H4 (cell line): ENCODE measurements at places on chromosomes 1 and 21.

DNA sequence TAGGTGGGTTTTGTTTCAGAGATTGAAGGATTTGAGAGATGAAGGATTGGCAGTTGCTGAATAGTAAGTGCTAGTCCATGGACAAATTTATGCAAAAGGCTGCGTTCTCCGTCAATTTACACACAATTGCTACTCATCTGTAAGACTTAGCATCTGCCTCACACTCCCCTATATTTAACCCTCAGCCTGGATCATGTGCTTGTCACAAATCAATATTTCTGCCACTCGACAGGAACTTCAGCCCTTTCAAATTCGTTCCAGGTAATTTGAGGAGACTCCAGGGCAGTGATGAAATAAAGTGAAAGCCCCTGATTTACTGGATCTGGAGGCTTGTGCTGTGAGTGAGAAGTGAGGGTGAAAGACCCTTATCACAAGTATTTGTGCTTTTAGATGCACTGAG, 105.6 kb upstream of the UBE2U start:
- no peak for DNase-seq

GRCh38 chr1:41592451-41593125, 108.1 kb upstream of the EDN2 start:
- DNase-seq = no peak

GRCh38 chr1:232062967-232063366, 436.4 kb downstream of the DISC1 start:
- no peak for DNase-seq

DNA sequence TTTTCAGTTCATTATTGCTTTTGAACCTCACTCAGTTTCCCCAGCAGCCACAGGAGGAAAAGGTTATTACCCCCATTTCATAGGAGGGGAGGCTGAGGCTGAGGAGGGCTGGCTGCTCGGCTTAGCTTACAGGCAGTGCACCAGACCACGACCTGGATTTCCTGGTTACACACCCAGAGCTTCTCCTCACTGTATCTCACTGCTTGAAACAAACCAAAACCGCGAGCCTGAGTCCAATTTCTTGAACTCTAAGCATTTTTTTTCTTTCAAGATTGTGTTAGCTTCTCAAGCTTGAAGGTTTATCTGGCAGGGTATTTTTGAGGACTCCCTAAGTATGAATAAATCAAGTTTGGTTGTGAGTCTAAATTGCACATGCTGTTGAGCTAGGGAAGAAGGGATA, 188.9 kb upstream of the EDN2 start:
- DNase-seq = no peak

- no peak for DNase-seq
Measured at GRCh38 chr1:178092878-178093493, 918 bp upstream of the RASAL2 start.

DNA sequence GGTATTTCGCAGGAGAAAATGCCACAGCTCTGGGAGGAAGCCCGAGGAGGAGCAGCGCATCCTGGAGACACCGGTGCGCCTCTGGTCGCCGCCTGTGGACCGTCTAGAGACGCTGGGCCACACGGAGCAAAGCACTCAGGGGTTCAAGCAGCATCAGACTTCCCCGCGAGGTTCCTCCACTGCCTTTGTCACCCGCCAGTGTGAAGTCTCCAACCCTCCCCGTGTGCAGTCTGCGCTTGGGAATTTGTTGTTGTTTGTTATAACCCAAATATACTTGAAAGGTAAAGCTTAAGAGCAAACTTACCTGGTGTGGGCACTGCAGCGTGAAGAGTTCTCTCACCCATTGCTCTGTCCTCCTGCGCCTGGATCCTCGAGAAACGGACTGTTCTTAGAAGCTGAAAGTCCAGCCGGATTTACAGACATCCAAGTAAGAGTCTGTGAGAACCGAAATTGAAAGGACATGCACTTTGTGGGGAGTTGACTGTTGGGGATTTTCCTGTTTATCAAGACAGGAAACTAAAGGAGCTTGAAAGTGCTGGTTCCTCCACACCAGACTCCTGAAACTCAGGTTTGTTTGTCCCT, at the start of gene GBP4:
Gene GBP4 (minus strand): TSS at position 452 of the 582 bp plus-strand sequence. CDS start 108 bp downstream, at position 344.
- peak; percentile 11 for DNase-seq

DNA sequence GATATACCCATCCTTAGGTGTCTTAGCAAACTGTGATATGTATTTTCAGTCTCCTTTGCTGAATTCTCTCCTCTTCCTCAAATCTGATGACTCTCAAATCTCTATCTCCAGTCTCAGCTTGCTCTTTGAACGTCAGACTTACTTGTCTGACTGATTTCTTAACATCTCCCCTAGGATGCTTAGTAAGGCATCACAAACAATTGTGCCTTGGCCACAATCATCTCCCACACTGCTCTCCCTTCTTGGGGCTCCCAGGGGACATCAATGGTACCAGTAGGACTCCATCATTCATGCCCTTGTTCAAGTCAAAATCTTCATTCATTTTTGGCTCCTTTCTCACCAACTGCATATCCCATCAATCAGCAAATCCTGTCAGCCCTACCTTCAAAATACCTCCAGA, 42.0 kb downstream of the GNG12 start:
- no peak for DNase-seq

DNA sequence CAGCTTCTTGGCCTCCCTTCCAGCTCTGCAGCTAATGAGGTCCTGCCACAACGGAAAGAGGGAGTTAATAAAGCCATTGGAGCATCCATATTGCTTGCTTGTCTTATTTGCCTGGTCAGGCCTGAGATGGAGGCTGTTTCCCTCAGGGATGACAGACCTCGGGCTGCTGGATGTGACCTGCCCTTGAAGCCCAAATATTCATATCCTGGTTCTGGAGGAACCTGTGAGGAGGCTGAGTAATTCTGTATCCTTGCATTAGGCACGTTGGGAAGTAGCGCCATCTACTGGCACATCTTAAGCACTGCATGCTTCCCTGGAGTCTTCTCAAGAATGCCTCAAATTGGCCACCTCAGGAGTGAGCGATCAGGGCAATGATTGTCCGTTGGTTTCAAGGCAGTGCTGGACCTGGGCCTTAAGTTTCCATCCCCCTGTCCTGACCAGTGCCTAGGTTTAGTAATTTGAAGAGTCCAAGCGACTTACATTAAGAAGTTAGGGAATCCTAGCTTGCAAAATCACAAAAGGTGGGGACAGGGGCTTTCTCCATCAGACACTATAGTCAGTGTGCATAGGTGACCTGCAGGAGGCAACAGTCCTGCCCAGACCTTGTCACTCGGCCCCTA, 13.8 kb upstream of the NASP start:
- peak; percentile 73 for DNase-seq

GRCh38 chr1:101071470-101071891, 45.9 kb upstream of the DPH5 start:
- peak; percentile 41 for DNase-seq

GRCh38 chr1:242873661-242874060, 349.2 kb upstream of the PLD5 start:
- DNase-seq = no peak

- DNase-seq = no peak
Measured at GRCh38 chr1:30008998-30009657, 714.3 kb downstream of the MATN1 start.

DNA sequence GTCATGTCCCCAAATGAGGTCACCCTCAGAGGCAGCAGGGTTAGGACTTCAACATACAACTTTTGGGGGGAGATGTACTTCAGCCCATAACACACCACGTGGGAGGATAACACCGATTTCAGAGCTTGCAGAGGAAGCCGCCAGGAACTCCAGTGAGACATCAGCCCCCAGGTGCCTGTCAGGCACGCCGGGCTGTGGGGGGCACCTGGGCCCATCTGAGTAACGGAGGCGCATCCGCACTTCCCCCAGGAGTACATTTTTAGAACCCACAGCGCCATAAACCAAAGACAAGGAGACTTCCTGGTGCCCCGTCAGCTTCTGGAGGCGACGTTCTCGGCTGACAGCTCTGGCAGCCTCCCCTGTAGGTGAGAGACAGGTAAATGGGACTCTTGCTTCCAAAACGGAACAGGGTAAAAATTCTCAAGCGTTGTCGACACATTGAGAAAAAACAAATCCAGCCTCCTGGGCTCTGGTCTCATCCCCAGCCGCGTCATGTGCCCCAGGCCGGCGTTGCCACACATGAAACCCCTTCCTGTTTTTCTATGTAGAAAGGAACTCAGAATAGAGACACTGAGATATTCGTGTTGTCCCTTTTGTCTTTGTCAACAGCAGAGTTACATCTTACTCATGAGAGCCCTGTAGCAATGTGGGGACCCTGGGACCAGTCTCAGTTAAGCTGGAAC, 93.3 kb downstream of the PDE9A start:
- DNase-seq = no peak

- DNase-seq = no peak
Measured at GRCh38 chr1:202411422-202411821, 62.9 kb downstream of the PPP1R12B start.

DNA sequence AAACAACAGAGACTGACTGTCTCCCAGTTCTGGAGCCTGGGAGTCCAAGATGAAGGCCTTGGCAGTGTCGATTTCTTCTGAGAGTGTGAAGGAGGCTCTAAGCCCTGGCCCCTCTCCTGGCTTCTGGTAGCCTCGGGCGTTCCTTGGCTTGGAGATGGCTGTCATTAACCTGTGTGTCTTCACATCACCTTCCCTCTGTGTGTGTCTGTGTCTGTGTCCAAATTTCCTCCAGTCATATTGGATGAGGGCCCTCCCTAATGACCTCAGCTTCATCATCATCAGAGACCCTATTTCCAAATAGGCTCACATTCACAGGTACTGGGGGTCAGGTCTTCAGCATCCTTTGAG, 138.3 kb downstream of the TOMM20 start:
- no peak for DNase-seq

DNA sequence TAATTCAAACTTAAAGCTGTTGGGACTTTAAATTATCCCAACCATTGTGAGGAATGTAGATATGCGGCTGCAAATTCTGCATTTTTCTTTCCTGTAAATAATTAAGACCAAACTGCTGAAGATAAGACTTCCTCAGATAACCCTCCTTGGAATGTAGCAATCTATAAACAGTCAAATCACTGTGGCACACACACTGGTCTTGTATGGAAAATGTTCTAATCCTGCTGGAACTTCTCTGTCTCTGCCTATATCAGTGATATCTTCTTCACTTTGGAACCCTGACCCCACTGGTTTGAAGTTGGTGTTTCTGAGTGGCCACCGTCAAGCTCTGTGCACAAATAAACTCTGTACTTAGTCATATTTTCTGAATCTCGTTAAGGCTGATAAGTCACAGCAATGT, 32.9 kb downstream of the HSF2BP start:
- DNase-seq = no peak

DNA sequence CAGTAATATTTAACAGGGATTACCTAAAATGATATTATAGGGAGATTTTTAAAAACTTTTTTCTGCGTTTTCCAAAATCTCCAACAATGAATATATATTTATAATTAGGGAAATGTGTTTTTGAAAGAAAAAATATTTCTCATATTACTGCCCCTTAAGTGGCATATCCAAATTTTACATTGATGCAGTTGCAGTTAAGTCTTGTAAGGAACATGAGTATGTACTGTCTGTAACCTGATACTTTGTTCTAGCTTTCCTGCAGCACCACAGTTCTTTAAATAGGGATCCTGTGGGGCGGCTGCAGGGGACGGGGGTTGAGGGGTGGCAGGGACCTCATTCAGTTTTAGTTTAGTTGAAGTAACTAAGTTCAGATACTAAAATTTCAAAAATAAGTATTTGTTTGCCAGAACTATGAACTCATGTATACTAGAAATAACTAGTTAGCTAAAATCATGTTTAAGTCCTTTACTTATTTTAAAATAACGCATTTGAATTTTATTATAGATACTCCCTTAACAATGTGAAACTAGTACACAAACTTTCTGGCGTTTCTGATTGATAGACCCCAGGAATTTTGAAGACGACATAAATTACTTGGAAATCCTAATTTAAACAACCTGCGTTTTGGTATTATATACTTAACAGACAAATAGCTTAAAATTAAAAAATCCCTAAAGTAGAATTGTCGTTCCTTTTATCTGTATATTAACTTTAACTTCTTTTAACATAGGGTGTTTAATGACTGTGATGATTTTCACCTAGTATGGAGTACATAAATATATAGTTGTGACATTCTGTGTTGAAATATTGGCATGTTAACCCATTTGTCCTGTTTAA, 639 bp upstream of the DNAJB4 start:
- peak; percentile 66 for DNase-seq

DNA sequence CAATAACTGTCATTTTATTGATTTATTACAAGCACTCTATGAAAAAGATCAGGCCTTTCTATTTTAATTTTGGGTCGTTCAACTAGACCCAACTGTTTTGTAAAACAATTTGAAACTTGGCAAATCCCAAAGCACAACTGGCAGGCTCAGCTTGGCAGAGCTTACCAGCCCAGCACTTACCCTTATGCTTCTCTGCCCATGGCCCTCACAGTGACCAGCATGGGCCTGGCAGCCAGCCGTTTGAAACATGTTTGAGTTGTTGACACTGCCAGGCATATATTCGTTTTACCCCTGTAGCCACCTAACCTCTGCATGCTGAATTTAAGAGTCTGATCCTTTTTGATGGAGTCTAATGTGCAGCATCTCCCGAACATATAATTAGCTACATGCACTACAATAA, 796.7 kb upstream of the ADGRL2 start:
- no peak for DNase-seq

- DNase-seq = no peak
Measured at GRCh38 chr1:185679220-185679619, 55.0 kb upstream of the HMCN1 start.

DNA sequence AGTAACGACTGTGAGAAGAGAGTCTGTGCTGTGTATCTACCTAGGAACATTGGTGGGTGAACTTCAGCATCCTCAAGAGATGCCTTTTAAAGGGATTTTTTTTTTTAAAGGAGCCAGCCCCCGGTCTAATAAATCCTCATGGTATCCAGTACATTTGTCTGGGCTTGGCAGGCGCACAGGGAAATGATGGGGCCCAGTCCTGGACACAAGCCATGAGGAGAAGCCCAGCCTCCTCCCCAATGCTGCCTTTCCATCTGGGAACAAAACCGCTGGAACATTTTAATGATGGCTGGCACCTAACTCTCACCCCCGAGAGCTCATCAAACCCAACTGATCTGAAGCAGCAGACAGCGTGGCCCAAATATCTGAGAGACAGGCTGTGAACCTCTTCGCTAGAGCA, 64.2 kb downstream of the ACOT7 start:
- DNase-seq = no peak

DNA sequence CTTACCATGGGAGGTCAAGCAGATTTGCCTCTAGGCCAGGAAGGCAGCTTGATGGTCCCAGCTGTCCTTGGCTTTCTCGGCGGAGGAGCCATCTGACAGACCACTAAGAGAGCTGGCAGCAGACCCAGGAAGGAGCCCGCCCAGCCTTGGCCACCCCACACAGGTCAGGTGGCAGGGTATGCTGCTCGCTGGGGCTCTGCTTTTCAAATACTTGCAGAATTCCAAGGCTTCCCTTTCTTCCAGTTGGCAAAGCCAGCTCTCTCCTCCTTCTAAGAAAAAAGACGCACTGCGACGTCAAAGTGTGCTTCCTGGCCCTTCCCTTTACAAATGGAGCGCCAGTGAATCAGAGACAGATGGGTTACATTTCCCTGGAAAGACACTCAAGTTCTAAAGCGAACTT, 229.4 kb downstream of the CACNA1E start:
- DNase-seq = no peak
